Neural crest cell (in vitro differentiated cells): ENCODE measurements at places on chromosomes 2 and 18. TPM values are rescaled to one million over a fixed set of nuclear protein-coding genes. Genes with fewer than 3 reads are reported as not detected.

ATP6V1C2 gene
- 0.14 TPM in 1 of 2 replicates, not detected in the other for total RNA-seq

SERPINB4 gene
- not detected in 2 replicates for total RNA-seq

SLC38A11 gene
- not detected in 2 replicates for total RNA-seq

DNA sequence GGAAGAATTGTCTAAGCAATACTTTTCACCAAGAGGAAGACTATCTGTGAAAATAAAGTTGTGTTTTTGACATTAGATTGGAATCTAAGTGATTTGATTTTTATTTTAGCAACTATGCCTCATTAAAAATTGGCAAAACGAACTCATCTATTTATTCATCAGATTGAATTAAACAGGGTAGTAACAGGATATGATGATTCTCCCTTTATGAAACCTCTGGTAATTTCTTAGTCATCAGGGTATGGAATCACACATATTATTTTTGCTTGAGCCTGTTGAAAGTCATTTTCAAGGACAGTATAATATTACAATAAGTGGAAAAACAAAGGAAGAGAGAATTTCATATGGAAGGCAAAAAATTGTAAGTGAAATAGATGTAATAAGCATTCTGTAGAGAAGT is 22.0 kb downstream of the ZNF804A start:
- DNase-seq, result no peak

- no peak for DNase-seq
Measured at GRCh38 chr18:32298171-32298667, 108.4 kb downstream of the MEP1B start.

DNA sequence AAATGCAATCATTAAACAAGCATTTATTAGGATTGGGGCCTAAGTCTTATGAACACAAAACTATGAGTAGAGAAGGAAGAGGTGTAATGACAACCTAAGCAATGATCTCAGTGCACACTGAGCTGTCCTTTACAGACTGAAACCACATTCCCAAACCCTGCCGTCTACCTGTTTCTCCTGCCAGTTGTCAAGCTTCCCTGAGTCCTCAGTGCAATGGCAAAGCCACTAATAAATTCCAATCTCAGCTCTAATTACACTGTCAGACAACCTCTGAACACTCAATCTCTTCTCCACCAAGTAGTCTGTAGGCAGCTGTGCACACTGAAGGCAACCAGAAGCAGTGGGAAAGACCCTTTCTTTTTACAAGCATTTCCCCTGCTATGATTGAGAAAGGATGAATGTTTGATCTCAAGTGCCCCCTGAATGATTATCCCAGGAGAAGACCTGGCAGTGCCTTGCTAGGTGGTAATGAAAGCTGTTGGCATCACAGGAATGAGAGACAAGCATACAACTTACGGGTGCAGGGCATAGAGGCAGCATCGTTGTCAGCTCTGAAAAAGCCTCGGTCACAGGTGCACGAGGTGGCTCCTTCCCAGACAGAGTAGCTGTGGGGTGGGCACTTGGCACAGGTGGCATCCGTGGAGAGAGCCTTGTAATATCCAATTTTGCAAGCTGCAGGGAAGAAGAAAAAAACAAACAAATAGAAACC is 71.4 kb downstream of the EPHA4 start:
- no peak for DNase-seq

DNA sequence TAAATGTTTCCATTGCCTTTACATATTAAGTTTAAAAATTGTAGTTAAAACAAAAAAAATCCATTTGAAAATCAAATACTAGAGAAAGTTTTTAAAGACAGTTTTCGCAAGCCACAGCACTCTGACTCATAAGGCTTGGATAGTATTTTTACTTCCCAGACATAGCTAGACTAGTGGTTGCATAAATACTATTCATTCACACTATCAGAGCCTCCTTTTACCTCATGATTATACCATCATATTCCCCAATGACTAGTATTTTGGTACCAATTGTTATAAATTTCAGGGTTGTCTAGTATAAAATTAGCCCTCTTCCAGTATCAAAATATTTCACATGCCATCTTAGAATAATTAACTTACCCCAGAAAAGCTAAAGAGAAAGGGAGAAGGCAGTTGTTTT is 393.5 kb downstream of the ERBB4 start:
- DNase-seq, result no peak

- DNase-seq, result no peak
Measured at GRCh38 chr18:77300579-77300978, 50.9 kb downstream of the GALR1 start.
